ENCODE measurements at places on chromosomes 4 and X.

GRCh38 chrX:38516196-38516774 lies 45.1 kb upstream of the TSPAN7 start:
- no peak for DNase-seq

DNA sequence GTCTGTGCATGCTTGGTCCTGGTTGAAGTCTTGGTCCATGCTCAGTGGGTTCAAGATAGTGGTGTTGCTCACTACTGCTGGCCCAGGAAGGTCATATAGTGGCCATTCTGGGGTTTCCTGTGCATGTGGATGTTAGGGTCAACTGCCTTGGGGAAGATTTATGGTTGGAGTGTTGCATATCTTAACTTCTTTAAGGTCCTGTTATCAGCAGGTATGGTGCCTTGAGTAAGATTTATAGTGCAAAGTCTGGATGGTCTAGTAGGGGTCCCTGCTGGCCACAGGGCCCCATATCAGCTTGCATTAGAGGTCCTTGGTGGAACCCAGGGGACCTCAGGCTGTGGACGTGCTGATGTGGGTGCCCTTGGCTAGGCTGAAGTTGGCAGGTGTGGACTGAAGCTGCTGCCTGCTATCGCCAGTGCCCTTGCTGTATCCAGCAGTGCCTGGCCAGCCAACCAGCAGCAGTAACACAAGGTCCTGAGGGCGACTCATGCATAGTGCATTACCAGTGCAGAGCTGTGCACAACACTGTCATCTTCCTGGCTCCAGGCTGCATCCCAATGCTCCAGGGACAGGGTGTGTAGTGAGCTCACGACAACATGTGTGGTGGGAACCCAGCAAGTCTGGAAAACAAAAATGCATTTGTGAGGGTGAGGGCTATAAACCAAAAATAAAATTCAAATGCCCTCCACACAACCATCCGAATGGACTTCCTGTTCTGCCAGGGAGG lies 61.0 kb downstream of the BEX3 start:
- DNase-seq, result no peak

DNA sequence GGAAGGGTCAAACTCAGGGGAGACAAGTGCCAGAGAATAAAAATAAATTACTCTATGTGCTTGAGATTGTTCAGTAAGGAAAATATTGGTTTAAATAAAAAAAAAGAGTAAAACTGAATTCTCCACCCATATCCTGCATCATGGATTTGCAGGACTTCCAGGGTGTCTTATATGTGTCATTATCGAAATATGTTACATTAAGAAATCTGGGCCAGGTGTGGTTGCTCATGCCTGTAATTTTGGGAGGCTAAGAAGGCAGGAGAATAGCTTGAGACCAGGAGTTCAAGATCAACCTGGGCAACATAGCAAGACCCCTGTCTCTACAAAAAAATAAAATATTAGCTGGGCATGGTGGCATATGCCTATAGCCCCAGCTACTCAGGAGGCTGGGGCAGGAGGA lies 104.9 kb downstream of the PPP3CA start:
- DNase-seq, result no peak

DNA sequence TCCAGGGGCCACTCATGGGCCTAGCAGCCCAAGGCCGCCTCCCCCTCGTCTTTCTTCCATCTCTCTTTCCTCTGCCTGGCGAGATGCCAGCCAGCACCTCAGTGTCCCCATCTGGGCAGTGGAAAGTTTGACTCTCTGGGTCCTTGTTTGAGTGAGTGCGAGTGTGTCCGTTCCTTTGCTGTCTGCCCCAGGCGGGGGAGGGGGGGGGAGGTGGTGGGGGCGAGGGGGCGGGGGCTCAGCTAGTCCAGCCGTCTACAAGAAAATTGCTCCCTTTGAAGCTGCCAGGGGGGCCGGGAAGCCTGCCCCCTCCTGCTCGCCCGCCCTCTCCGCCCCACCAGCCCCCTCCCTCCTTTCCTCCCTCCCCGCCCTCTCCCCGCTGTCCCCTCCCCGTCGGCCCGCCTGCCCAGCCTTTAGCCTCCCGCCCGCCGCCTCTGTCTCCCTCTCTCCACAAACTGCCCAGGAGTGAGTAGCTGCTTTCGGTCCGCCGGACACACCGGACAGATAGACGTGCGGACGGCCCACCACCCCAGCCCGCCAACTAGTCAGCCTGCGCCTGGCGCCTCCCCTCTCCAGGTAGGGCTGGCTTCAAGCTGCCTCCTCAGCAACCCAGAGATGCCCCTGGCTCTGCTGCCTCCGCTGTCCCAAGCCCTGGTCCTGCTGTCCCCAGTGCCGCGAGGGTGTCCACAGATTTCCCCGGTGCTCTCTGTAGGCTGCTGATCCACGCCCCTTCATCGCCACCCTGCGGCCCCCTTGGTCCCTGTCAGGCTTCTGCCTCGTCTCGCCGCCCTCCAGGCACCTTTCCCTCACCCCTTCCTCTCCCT lies at the start of gene BGN:
TSS of gene BGN (plus strand) at position 440 of the 821 bp plus-strand sequence. CDS start 9,652 bp downstream, outside the sequence.
- no peak for DNase-seq

- DNase-seq, result no peak
Observed at GRCh38 chr4:55742655-55743202, 76.9 kb upstream of the EXOC1L start.

DNA sequence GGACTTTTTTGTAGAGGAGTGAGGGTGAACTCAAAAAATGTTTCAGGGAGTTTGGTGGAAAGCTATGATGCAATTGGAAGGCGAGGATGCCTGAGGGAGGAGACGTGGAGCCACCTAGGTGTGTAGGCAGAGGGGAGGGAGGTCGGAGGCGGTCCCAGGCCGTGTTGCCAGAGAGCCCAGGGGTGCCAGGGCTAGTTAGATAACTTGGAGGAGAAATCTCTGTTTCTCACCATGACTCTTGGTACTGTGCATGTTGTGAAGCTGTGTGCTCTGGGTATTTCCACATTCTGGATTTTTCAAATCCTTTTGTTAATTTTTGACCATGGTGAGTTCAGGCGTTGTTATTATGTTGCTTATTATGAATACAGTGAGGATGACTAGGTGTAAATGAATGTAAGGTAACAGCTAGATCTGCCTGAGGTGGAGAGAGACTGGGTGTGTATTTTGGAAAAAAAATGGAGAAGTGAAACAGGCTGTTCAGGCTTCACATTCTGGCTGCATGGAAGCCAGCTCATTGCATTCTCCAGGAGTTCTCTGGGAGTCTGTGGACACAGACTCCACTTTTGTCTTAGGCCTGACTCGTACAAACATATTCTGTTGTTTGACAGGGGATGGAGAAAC lies 4.5 kb downstream of the RAB9A start:
- DNase-seq, result no peak

GRCh38 chr4:88242144-88242543 lies 42.2 kb downstream of the PPM1K start:
- DNase-seq, result no peak

DNA sequence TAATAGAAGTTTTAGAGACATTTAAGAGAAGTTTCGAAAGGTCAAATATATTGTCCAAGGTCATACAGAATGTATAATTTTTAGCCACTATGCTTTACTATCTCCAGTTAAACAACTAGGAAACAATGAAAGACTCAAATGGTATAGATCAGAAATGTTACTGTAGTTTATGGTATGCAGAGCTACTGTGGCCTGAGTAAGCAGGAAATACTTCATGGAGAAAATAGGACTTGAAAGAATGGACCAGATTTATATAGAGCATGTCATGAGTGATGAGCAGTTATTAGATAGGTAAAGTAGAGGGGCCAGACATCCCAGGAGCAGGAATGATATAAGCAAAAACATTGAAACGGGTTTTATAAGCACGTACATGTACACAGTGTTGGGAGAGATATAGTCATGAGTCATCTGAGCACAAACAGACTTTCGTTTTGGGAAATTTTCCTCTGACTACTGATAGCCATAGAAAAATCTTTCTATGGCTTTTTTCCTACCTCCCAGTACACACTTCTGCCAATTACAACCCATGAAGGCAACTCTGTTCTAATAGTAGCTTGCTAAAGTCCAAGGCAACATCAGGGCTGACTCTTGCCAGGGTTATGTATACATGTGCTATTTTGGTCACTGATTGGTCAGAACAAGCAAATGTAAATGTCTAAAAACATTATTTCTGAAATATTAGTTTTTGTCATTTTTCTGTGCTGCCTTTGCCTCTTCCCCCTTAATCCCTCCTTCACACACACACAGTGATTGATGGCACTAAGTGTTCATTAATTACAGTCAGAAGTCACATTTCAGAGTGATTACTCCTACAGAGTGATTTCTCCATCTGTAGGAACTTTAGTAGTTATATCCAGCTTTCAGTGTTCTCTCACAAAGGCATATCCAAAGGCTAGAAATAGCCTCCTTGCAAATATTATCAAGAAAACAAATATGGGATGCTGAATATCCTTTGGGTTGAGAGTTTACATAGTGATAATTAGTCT lies 198.7 kb downstream of the ENOX2 start:
- DNase-seq, result no peak

All from activated CD8-positive, alpha-beta memory T cell treated with anti-CD3 and anti-CD28 coated beads, Interleukin-2, amount 50 U/mL, for 4 hours (primary cell).